ENCODE measurements at places on chromosomes 12 and 14.

DNA sequence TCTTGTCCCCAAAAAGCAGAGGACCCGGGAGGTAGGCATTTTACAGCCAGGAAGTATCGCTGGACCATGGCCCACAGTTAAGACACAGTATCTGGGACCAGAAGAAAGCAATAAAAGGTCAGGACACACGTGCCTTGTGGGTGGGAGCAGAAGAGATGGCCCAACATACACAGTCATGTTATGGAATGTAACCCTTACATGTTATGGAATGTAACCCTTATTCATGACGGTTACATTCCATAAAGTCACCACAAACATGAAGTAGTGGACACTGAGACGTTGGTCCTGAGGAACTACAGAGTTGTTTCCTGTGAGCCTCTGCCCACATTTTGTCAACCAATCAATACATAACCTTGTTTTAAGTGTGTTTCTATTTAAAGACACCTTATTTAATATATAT lies 285.6 kb upstream of the FKBP4 start:
- DNase-seq = no peak

- no peak for DNase-seq
Measured at GRCh38 chr12:52815676-52816588, 2.0 kb upstream of the KRT4 start.

GRCh38 chr14:79686196-79686595 lies 525.1 kb downstream of the DIO2 start:
- no peak for DNase-seq

DNA sequence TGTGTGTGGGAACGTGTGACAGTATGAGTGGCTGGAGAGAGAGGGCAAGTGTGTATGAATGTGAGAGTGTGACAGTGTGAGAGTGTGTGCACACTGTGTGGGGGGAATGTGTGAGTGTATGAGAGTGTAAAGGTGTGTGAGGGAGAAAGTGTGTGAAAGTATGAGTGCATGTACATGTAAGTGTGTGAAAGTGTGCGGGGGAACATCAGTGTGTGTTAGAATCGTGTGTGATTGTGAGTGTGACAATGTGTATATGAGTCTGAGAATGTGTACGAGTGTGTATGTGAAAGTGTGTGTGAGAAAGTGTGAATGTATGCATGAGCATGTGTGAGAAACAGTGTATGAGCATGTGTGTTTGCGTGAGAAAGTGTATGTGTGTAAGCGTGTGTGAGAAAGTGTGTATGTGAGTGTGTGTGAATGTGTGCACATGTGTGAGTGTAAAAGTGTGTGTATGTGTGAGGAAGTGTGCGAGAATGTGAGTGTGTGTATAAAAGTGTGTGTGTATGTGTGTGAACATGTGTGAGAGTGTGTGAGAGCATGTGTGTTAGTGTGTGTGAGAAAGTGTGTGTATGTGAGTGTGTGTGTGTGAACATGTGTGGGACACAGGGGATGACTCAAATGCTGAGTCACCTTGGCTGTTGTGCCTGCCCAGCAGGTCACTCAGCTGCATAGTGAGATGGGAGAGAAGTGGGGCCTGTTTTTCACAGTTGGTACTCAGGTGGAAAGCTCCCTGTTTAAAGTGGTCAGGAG lies 220.5 kb upstream of the TBX3 start:
- no peak for DNase-seq

- DNase-seq = no peak
Measured at GRCh38 chr12:55712700-55713415, 3.0 kb upstream of the BLOC1S1 start.

DNA sequence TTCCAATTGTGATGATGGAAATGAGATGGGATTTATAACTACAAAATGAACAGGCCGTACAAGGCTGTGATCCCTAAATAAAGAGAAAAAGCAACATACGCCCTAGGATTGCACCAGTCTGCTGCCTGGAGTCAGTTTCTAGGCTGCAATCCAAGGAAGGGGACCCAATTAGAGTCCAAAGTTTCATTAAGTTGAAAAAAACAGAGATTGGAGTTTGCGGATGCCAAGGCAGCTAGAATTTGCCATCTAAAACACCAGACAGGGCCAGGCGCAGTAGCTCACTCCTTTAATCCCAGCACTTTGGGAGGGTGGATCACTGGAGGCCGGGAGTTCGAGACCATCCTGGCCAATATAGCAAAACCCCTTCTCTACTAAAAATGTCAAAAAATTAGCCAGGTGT lies 661.0 kb downstream of the RPS29 start:
- DNase-seq = no peak

DNA sequence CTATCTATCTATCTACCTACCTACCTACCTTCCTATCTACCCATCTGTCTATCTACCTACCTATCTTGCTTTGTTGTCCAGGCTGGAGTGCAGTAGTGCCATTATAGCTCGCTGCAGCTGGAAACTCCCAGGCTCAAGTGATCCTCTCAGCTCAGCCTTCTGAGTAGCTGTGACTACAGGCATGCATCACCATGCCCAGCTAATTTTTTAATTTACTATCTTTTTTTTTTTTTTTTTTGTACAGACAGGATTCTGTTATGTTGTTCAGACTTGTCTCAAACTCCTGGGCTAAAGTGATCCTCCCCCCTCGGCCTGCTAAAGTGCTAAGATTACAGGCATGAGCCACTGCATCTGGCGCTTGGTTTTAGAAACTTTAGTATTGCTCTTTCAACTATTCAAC lies 762.4 kb downstream of the SLC6A15 start:
- no peak for DNase-seq

- no peak for DNase-seq
Measured at GRCh38 chr12:26580619-26581018, 252.4 kb downstream of the ITPR2 start.

DNA sequence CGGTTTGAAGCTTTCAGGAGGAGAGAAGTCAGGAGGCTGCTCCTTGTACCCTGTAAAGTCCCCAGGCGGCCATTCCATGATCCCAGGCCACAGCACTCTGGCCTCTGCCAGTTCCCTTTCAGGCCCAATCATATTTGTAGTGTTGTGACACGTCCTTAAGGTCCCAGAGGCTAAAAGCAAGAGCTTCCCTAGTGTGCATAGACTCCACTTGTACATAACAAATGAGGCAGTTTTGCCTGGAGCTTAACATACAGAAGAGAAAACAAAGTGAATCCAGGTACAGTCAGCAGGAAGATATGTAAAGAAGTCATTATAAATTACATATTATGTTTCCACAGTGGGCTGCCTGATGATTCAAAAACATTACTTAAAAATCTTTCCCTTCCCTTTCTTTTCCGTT lies 81.1 kb upstream of the RPH3A start:
- DNase-seq = no peak

DNA sequence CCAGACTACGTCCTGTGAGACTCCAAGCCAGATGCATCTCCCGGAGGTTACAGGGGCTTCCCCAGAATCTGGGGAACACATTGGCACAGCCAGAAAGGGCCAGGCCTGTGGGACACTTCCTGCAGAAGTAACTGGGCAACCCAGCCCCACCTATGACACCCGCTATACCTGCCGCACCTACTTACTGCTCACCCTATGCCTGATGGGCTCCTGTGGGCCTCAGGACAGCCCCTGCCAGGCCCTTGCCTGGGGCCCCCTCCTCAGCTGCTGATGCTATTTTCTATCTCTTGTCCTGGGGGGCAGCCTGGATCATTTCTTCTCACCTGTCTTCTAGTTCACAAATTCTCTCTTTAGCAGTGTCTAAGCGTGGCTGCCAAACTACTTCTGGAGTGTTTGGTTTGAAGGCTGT lies 28.7 kb downstream of the JAG2 start:
- DNase-seq = no peak

GRCh38 chr14:105268736-105269354 lies 20.5 kb downstream of the BTBD6 start:
- DNase-seq = no peak

GRCh38 chr12:50519353-50519752 lies 14.6 kb downstream of the DIP2B start:
- no peak for DNase-seq

DNA sequence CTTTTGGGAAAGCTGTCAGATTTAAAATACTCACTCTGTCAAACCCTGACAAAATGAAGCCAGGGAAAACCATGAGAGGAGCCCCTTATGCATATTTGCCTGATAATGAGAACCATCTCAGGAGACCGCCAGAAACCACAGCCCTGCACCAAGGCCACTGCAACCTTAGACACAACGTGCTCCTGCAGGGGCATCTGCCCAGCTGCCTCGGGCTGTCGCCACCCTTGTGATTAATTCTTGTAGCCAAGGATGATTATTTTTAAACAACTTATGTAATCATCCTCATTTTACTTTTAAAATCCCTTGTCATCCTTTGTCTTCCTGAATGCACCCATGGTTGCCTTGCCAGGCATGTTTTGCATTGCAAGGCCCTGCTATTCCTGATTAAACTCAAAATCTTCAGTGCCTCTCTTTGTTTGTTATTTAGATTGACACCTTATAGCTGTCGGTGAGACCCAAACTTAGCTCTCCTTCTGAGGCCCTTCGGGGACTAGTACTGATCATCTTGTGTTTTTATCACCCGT lies 766.4 kb upstream of the TMEM132C start:
- no peak for DNase-seq
